Renal pelvis (tissue), 12 donors: ENCODE measurements at places on chromosomes 6 and 20. TPM values are rescaled to one million over a fixed set of nuclear protein-coding genes. Genes with fewer than 3 reads are reported as not detected.

RSPO3 gene
- polyA plus RNA-seq: 15.2 TPM

MEI4 gene
- 1.3 TPM for polyA plus RNA-seq

PNPLA1 gene
- 2.5 TPM for polyA plus RNA-seq

CPNE5 gene
- 14.1 TPM for polyA plus RNA-seq

PSORS1C2 gene
- polyA plus RNA-seq: not detected

PRSS35 gene
- polyA plus RNA-seq: 37.5 TPM

EYA4 gene
- polyA plus RNA-seq: 16.7 TPM

SNX3 gene
- 186 TPM for polyA plus RNA-seq

TMX4 gene
- 60.3 TPM for polyA plus RNA-seq

MLIP gene
- 0.70 TPM for polyA plus RNA-seq

NUS1 gene
- polyA plus RNA-seq: 49.1 TPM

EDN3 gene
- polyA plus RNA-seq: 5.1 TPM

POFUT1 gene
- 43.1 TPM for polyA plus RNA-seq

NKX2-4 gene
- polyA plus RNA-seq: not detected

GPSM3 gene
- polyA plus RNA-seq: 10.6 TPM

WFDC10A gene
- polyA plus RNA-seq: not detected

PKHD1 gene
- polyA plus RNA-seq: 26.8 TPM

LRRC73 gene
- 1.6 TPM for polyA plus RNA-seq

ETV7 gene
- 0.11 TPM for polyA plus RNA-seq

SNRPB gene
- polyA plus RNA-seq: 139 TPM

IL17A gene
- polyA plus RNA-seq: not detected

RPP21 gene
- polyA plus RNA-seq: 44.0 TPM

TSPYL4 gene
- polyA plus RNA-seq: 60.0 TPM

PIGT gene
- 99.1 TPM for polyA plus RNA-seq

ELOVL2 gene
- polyA plus RNA-seq: 9.0 TPM

SGK2 gene
- 80.6 TPM for polyA plus RNA-seq

SPDEF gene
- polyA plus RNA-seq: 0.09 TPM
